ENCODE measurements at places on chromosomes 3 and 15. TPM values are rescaled to one million over a fixed set of nuclear protein-coding genes. Genes with fewer than 3 reads are reported as not detected.

DNA sequence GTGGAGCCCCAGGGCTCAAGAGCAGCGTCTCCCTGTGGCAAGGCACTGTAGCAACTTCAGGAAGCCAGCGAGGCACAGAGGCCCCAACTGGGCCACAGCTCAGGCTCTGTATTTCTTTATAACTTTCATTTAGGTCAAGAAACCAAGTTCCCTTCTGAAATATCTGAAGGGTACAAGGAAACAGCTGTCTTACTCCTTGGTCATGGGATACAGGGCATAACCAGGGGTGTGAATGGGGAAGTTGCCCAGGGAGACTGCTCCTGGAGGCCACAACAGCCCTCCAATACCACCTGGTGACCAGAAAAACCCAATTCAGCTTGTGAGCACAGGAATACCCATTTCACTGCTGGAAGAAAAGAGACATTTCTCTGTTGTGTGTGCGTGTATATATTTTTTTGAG lies 13.3 kb upstream of the SPTBN5 start:
- no peak for DNase-seq

DNA sequence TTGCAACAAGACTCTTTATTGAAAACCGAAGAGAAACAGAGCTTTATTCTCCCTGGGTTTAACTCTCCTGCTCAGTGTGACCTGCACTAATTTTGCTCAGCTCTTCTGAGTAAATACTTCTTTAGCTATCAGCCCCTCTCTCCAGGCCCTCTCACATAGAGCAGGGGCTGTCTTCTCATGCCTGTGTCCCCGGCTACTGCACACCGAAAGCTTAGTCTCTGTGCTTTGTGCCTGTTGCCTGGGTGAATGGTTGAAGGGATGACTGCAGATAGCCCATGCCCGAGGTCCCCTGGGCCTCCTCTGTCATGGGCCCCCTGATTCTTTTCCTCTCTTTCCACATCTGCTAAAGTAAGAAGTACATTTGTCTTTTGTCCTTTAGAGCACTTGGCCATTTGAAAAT lies 195.9 kb downstream of the GABRG3 start:
- DNase-seq, result no peak

GRCh38 chr3:14783480-14784086 lies 35.2 kb upstream of the FGD5 start:
- DNase-seq, result no peak

DNA sequence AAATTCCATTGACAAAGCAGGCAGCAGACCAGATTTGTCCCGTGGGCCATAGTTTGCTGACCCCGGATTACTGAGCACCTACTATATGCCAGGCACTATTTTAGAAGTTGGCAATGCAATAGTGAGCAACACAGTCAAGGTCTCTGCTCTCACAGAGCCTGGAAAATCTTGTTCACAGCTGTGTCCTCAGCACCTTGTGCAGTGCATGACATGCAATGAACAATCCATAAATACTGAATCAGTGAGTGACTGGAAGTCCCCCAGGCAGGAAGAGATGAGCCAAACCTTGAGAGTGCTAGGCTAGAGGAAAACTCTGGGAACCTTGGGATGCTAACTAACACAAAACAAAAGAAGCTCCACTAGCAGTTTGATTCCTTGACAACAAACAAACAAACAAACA lies 14.4 kb downstream of the TM4SF1 start:
- no peak for DNase-seq

DNA sequence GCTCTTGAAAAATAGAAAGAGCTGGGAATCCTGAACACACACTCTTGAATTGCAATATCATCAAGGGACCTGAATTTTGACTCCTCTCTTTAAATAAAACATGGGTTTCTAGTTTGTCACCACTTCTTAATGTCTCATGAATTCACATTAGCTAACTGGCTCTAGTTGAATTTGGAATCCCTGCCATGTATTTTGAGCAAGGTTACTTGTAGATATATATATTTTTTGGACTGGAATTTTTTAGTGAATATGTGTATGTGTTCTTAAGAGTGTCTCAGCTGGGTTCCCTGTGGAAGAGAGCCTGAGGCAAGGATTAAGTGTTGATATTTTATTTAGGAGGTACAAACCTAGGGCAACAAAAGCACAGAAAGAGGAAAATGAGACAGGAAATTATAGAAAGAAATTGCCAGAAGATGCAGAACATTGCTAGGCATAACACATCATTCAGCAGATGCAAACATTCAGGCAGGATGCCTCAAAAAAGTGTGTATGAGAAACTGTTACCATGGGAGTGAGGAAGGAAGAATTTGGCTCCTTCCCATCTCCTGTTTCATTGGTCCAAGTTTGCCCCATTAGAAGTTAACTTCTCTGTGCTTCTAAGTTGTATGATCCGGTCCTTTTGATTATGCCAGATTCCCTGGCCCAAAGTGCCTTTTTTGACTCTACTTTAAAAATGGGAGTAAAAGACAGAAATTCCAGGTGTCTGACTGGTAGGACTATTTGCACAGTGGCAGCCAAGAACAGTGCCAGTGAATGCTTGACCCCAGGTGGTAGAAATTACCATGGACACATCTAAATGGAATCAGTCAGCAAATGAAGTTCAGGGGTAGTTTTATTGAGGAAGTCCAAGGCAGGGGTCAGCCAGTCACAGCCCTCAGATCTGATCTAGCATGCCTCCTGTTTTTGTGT lies 253.7 kb upstream of the TGFBR2 start:
- DNase-seq, result no peak

GRCh38 chr15:73927003-73927475 lies 777 bp downstream of the LOXL1 start:
- DNase-seq, result no peak

DNA sequence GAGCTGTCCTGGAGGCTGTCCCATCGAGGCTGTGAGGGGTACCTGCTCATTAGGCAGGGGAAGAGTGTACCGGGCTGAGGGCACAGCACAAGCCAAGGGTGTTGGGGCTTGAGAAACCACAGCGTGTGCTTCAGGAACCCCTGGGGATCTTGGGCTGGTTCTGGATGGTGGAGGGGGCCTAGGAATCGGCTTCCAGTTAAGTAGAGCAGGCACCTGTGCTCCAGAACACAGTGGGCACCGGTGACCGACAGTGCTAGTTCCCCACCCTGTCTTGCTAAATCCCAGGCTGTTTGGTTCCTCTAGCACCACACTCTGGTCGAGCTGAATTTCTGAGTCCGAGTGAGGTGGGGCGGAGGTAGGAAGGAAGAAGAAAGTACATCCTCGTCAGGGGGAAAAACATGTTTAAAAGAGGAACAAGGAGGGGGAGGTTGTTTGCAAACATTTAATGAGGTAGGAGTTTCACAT lies 29.1 kb downstream of the SLC6A6 start:
- no peak for DNase-seq

GRCh38 chr3:160169139-160169976 lies 55.9 kb upstream of the C3orf80 start:
- DNase-seq, result no peak

DNA sequence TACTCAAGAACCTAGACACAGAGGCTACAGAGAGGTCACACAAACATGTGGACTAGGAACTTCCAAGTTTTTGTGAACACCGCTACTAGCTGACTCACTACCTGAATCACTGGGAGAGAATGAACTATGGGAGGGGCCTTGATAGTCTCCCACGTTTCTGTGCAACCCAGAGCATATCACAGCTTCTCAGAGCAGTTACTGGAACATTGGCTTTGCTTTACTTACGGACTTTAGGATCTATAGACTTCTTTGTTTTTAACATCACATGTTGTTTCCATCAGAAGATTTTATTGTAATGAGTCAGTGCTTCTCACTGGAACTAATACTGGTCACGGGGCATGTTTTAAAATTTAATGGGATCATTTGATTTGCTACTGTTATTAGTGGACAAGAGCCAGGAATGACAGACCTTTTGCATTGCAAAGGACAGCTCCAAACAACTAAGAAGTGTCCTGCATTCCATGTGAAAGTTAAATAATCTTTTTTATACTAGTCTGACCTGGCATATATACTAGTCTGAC lies 35.6 kb downstream of the RTP4 start:
- DNase-seq, result no peak

DNA sequence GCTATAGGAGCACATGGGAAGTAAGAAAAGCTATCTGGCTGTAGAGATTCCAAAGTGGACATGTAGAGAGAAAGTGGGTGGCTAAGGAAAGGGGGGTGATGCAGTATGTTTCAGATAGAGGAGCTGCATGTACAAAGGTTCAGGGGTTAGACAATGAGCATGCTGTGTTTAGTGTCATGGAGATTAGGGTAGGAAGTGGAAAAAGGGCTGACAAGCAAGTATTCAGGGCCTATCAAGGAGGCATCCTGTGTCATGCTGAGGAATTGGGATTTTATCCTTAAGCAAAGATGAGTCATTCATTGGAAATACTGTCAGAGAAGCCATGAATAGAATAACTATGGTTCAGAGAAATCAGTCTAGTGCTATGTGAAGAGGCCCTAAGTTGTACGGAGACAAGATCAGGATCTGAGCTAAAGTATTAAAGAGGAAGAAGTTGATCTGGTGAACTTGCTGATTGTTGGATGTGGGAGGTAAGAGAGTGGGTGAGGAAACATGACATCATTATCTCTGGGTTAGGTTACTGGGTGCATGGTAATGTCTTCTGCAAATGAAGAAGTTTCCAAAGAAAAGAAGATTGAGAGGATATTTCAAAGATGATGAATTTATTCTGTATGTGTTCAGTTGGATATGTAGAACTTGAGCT lies 176.7 kb upstream of the GOLIM4 start:
- DNase-seq, result no peak

DNA sequence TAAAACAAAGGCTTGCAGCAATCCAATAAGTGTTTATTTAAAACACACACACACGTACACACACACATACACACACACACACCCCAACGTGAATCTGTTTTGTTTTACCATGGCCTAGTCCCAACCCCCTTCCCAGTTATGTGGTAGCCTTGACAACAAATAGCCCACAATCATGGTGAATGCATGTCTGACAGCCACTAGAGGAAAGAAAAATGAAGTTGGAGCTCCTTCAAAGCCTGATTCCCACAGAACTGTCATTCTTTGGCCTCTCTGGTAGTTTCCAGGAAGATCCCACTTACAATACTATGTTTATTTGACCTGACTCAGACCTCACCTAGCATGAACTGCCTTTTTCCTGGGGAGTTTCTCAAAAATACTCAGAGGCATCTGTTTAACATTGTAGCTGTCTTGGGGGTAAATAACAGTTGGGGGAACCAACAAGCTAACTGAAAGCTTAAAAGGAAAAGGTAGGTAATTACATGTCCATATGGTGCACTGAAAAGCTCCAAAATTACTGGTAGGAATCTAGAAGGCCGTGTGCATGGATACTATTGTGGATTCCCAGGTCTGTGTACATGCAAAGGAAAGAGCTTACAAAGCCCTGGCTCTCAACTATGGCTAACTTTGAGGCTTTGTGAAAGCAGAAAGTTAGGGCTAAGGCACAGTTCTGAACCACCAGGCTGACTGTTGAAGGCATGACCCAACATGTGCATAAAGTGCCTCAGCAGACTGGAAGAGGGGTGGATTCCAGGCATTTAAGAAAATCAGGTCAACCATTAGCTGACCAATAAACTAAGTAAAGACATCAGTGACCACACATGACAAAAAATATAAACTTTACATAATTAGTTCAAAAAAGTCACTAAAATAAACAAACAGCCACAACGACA lies 65.3 kb downstream of the FAIM start:
- DNase-seq, result peak; percentile 20

DNA sequence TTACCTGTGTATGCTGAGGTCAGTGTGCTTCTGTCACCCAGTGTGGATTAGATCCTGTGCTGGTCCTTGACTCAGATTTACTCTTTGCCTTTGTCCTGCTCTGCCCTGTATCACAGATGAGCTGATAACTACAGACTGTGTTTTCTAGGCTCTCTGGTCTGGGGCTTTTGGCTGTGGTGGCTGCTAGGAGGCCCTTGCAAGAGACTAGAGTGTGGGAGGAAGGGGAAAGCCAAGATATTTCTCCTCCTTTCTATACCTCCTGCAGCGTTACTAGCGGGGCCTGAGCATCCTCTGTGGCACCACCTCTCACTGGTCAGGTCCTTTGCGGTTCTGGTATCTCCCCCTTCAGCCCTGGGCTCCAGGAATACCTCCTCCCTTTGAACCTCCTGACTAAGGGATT lies 282.3 kb upstream of the TBC1D5 start:
- no peak for DNase-seq

DNA sequence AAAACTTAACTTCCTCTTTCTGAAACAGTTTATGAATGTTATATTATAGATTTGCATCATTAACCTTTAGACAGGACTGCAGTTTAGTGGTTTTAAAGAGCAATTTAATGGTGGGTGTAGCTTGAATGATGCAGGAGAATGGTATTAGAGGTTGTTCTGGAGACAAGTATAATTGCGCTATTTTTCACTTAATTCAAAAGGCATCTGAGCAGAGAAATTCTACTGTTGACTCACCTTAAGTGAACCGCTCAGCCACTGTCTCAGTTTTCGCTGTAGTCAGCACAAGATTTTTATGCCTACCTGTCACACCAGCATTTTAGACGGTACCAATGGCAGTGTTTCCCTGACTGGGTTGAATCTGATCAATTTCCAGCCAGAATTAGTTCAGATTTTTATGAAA lies 348.8 kb upstream of the DCBLD2 start:
- DNase-seq, result no peak

- no peak for DNase-seq
Measured at GRCh38 chr15:70424937-70425411, 327.3 kb upstream of the TLE3 start.

DNA sequence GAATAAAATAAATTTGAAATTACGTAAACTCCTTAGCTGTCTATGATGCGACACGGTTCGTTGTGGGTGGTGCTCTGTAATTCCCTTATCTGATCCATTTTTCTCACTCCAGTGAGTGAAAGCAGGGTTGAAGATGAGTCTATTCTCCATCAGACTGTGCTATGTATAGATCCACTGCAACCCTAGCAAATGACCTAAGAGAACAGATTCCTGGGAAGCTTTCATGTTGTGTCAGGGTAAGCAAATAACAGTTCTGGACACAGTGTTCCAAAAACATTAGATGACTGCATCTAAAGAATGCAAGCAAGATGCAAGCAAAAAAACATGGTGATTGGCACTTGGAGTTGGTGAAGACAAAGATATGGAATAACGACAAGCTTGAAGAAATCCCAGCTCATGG lies 239.3 kb downstream of the SLC9A9 start:
- no peak for DNase-seq

- no peak for DNase-seq
Measured at GRCh38 chr15:91857772-91858171, 4.3 kb downstream of the SLCO3A1 start.

GRCh38 chr3:144433006-144433405 lies 461.4 kb downstream of the DIPK2A start:
- no peak for DNase-seq

Gene GRK7
- 0.10 TPM for polyA plus RNA-seq

Gene ZIC4
- polyA plus RNA-seq, result 8.5 TPM

Gene GRAMD2A
- 2.5 TPM for polyA plus RNA-seq

Gene AADACL2
- not detected for polyA plus RNA-seq

Gene NPHP3
- polyA plus RNA-seq, result 29.2 TPM

All from forelimb muscle (tissue), 1 donor.